ENCODE measurements at places on chromosomes 13 and 19. TPM values are rescaled to one million over a fixed set of nuclear protein-coding genes. Genes with fewer than 3 reads are reported as not detected.

The MLNR gene
- not detected for total RNA-seq

The CATSPERD gene
- total RNA-seq = 0.65 TPM

The ZNF541 gene
- not detected for total RNA-seq

DNA sequence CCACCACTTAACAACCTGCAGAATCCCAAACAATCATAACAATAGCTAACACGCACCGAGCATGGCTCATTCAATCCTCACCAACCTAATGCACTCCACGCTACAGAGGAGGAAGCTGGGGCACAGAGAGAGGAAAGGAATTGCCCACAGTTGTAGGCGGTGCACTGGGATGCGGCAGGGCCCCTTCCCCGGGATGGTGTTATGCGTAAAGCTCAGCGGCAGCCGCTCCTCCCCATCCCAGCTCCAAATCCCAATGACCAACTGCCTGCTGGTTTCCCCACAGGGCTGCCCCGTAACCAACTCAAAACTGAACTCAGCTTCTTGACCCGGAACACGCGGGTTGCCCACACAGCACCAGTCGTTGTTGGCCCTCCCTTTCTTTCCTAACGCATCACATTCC is 42.2 kb downstream of the SERP2 start:
- DNase-seq = no peak

Measured in epithelial cell of proximal tubule (primary cell).